Pulmonary artery endothelial cell (primary cell): ENCODE measurements at places on chromosomes 6 and 20.

GRCh38 chr6:378090-378957, 13.2 kb upstream of the IRF4 start:
- DNase-seq, result no peak

DNA sequence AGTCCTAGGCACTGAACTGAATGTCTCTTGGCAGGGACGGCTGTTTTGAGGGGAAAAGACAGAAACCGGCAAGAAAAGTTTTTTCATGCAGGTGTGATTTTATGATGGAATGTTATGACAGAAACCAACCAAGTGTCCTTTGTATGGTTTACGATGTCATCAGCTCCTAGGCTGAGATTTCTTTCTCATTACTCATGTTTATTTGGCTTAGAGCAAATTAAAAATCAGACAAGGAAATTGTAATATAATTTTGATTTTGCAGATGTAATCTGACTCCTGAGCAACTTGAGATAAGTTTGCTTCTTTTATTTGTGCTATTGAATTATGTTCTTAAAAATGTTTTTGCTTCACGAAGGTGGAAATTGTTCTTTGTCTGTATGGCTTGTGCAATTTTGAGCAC, 58.8 kb upstream of the MAP3K7 start:
- no peak for DNase-seq

- no peak for DNase-seq
These were observed 16.0 kb downstream of the AKAP12 start for GRCh38 chr6:151255811-151256210.

- DNase-seq, result no peak
These were observed 164.0 kb upstream of the DTNBP1 start for GRCh38 chr6:15826814-15827318.

- no peak for DNase-seq
These were observed 25.9 kb downstream of the RIN2 start for GRCh38 chr20:19783966-19784401.

DNA sequence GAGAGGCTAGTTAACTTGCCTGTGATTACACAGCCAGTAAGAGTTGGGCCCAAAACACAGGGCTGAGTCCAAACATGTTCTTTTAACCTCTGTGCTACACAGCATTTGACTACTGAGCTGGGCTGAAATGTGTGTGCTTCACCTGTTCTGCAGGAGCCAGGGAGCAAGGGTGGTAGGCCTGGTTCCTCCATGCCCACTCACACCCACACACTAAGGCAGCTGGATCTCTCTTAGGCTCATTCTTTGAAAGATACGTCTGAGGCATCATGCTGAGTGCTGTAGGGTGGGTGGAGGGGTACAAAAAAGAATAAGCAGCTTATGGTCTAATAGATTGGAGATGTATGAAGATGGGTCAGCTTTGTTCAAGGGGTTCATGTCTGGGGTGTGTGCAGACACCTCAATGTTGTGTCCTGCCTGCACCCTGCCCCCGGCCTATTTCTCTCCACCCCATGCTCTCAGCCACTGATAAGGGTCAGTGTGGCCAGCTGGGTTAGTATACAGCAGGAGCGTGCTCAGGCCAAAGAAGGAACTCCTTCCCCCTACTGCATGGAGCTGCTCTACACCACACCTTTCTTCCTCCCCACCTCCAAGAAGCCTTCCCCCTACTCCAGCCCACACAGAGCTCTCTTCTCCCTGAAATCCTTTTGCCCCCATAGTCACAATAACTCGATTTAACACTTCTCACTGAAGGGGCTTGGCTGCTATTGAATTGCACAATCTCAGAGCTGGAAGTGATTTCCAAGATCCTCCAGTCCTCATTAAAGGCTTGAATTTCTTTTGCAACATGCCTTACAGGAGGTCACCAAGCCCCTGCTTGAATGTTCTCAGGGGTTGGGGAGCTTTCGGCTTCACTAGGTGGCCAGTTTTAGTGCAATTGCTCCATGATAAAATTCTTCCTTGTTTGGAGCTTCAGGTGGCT, 3.4 kb downstream of the PPP2R5D start:
- no peak for DNase-seq

DNA sequence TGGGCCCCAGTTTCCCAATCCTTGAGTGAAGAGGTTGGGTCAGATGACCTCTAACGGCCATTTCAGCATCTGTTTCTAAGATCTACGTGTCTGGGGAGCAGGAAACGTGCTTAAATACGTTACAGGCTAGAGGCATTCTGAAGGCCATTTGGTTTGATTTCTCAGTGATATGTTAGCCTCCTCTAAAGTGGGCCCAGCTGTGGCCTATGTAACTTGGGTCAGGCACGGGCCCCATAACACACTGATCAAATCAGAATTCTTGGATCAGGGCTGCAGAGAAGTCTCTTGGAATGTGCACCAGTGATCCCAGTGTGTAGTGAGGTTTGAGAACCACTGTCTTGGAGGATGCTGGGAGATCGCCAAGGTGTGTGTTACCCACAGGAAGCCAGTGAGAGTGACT, 36.1 kb upstream of the TGM3 start:
- DNase-seq, result no peak

GRCh38 chr20:11140359-11140758, 466.6 kb upstream of the JAG1 start:
- no peak for DNase-seq

- no peak for DNase-seq
These were observed 9.4 kb downstream of the HMGCLL1 start for GRCh38 chr6:55569638-55570037.

GRCh38 chr6:135935941-135936601, 84.6 kb downstream of the PDE7B start:
- no peak for DNase-seq

DNA sequence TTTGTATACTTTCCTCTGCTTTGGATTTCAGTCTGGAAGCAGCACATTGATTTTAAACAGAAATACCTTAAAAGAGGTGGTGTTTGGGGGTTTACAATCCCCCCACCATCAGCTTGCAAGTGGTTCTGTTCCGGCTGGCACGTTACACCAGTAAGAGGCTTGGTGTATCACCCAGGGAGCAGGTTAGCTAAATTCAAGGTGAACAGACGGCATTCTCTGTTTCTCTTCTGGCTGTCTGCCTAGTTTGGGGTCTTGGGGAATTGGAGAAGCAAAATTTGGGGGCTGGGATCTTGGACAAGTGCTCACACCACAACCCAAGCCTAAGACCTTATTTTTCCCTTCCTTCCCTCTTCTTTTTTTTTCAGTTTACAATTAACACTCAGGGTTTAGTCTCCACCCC, 7.5 kb upstream of the APCDD1L start:
- no peak for DNase-seq

DNA sequence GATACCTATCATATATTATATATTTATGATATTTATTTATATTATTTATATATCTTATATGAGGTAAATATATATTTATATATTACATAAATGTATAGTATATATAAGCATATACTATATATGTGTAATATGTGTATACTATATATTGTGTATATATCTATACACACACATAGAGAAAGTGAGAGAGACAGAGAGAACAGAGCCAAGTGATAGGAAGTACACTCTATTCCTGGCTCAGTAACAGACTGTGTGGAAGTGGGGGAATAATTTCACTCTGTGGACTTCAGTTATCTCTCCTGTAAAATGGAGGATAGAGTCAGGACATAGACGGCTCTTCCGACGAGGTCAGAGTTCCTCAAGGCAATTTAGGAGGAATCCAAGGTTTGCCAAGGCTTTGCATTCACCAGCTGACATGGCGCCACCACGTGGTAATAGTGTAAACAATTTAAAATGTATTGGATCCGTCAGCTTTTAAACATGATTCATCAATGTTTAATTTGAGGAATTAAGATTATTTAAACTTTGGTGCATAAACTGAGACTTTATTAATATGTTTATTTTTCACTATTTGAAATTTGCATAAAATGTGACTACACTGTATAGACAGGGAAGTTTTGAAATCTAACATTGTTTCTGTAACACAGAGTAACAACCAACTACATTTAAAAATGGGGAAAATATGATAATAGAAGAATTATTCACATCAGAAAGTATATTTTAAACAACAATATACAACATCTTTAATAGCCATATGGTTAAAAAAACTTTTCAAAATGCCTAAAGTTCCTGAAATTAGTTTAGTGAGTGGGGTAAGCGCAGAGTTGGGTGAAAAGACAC, 75.4 kb upstream of the TMEM244 start:
- no peak for DNase-seq

DNA sequence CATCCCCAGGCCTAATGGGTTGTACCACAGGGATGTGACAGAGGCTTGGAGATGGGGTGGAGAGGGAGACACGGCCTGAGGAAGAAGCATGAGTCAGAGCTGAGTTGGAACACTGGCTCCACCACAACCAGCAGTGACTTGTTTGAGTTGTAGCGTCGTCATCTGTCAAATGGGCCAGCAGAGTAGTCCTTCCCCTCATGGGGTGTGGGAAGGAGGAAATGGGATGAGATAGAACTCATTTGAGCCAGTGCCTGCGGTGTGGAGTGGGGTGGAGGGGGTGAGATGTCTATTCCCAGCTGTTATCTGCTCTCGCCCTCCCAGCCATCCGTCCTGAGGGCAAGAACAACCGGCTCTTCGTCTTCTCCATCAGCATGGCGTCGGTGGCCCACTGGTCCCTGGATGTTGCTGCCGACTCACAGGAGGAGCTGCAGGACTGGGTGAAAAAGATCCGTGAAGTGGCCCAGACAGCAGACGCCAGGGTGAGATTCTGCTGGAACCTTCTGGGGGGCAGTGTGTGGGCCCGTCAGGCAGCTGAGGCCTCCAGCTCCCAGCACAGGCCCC, 32.5 kb downstream of the PLCG1 start:
- DNase-seq, result no peak

- no peak for DNase-seq
These were observed 54.3 kb downstream of the PPP1R14C start for GRCh38 chr6:150196942-150197745.

DNA sequence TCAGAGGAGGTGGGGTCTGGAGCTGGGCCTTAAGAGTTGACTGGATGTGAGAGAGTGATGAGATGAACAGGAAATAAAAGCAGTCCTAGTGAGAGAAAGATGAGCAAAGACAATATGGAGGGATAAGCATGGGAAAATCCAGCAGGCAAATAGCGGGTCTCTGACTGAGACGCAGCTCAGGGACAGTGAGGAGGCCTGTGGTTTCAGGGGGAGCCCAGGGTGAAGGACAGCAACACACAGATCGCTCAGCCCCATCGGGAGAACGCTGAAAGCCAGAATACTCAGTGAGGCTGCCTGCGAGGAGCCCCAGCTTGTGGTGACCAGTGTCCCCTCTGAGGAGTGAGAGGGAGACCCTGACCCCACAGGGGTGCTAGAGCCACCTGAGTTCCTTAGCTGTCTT, 16.8 kb upstream of the DCDC2 start:
- no peak for DNase-seq

DNA sequence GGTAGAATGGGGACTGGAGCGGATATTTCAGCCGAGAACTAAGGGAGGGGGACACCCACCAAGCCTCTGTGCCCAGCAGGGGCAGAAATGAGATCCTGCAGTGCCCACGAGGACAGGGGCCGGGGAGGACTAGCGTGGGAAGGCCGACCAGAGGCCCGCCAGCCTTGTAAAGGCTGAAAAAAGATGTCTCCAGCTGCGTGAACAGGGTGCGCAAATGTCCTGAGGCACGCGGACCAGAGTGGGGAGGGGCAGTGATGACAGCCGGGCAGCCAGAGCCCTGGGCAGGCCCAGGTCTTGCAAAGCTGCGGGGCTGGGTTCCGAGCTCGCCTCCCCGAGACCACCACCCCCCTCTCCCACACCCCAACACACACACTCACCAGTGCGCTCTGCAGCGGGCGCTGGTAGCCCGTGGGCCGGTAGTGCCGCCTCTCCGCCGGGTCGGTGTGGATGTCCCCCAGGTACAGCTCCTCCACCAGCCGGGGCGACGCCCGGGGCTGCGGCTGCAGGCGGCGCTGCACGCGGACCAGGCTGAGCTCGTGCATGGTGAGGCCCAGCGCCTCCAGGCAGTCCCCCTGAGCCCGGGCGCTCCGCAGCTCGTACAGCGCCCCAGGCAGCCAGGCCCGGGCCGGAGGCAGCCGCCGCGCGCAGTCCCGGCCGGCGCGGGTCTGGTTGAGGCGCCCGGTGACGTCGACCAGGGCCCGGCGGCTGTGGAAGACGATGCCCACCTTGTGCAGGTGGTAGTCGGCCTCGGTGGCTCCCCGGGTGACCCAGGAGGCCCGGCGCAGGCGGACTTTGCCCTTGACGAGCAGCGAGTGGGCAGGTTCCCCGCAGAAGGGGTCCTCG, 48.2 kb downstream of the APCDD1L start:
- DNase-seq, result no peak

DNA sequence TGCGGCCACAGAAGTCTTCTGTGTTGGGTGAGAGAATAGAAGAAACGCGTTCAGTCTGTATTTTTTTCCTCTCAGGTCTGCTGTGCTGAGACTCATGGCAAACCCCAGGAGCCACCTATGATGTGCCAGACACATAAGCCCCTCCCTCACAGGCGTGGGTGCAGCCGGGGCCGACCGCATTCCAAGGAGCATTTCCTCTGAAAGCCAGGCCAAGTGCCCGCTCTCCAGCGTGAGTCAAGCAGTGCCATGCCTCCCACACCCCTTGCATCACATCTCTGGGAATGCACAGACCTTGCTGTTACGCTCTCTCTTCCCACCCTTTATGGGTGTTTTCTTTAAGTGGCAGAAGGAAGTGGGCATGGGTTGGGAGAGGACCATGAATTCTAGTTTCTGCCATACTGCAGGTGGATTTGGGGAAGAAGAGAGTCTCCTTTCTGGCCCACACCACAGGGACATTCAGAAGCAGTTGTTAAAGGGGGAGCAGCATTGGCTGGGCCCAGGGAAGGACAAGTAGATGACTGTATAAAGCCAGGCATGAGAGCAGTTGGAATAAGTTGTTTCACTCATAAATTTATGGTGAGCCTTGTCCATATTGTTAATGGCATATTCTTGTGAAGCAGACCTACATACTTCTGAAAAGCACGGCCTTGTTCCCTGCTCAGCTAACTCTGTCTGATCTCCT, 37.1 kb upstream of the TFAP2A start:
- no peak for DNase-seq

- DNase-seq, result no peak
These were observed 1.4 kb downstream of the BACH2 start for GRCh38 chr6:90294989-90295853.

DNA sequence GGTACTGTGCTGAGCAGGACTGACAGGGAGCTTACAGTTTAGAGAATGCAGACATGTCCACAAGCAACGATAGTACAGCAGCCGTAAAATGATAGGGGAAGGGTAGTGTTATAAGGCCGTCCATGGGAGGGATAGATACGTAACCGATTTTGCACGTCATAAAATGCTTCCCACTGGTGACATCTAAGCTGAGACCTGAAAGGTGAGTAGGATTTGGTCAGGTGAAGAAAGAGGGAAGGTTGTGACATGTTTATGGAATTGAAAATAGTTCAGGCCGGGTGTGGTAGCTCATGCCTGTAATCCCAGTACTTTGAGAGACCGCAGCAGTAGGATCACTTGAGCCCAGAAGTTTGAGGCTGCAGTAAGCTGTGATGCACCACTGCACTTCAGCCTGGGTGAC, 25.6 kb downstream of the SNX9 start:
- DNase-seq, result no peak

- no peak for DNase-seq
These were observed 30.2 kb downstream of the DOP1A start for GRCh38 chr6:83097675-83098074.
